ENCODE measurements at places on chromosomes 7 and 10.

- DNase-seq = no peak
These were observed 4.4 kb upstream of the CDH23 start for GRCh38 chr10:71392292-71392691.

GRCh38 chr7:113087071-113087998 lies 708 bp upstream of the GPR85 start:
- peak; percentile 83 for DNase-seq

GRCh38 chr10:73837072-73837471 lies 25.7 kb upstream of the NDST2 start:
- DNase-seq = no peak

DNA sequence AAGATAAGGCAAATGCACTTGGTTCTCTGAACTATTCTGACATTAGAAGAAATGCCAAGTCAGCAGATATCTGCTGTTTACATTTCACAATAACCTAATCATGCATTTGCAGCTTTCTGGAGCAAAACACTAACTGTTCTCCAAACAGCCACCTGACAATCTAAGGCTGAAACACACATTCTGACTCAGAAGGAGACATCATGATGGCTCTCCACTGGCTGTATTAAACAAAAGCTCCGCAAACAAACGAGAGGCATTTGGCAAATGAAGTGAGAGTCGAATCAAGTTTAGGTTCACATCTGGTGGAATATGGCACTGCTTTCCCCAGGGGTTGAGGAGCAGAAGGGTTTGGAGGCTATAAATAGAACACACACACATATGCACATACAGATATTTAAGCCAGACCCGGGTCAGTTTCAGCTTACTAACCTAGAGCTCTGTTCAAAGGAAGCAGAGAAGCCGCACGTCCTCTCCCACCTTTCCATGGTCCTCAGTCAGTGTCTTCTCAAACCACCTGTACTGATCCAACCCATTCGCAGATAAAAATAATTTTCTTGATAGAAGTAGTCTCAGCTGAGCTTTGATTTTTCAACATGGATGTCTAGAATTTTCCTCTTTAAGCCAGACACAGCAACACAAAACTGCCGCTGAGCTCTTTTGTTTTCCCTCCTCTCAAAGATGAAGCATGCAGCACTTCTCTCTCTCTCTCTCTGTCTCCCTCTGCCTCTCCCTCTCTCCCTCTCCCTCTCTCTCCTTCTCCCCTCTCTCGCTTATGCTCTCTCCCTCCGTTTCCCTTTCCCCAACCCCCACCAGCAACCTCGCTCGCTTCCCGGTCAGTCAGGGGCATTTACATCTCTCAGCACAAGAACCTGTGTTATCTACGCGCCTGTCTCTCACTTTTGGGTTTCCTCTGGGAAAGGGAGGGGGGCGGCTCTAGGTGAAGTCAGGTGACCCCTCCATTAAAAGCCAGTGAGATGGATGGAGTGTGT lies 682.8 kb downstream of the MAGI2 start:
- DNase-seq = no peak

GRCh38 chr10:131655101-131655849 lies 245.5 kb upstream of the PPP2R2D start:
- no peak for DNase-seq
